ENCODE measurements at places on chromosomes 7 and 10. TPM values are rescaled to one million over a fixed set of nuclear protein-coding genes. Genes with fewer than 3 reads are reported as not detected.

- no peak for DNase-seq
Measured at GRCh38 chr10:56351909-56352630, 9.0 kb downstream of the ZWINT start.

DNA sequence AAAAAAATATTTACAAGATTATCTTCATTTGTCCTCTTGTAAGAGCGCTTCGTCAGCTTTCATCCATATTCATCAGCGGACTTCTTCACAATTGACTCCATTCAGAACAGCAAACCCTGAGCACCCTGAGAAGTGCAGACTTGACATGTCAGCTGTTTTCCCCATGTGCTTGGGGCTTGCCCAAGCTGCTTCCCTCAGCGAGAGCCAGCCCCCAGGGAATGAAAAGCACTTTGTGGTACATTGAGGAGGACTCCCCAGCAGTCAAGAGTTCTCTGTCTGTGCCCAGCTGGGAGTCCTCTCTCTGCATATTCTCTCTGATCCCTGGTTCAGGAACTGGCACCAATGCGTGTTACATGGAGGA lies 22.7 kb downstream of the HKDC1 start:
- no peak for DNase-seq

The IGFBP1 gene
- polyA plus RNA-seq, result 0.12 TPM

The NPTX2 gene
- 9.2 TPM for polyA plus RNA-seq

DNA sequence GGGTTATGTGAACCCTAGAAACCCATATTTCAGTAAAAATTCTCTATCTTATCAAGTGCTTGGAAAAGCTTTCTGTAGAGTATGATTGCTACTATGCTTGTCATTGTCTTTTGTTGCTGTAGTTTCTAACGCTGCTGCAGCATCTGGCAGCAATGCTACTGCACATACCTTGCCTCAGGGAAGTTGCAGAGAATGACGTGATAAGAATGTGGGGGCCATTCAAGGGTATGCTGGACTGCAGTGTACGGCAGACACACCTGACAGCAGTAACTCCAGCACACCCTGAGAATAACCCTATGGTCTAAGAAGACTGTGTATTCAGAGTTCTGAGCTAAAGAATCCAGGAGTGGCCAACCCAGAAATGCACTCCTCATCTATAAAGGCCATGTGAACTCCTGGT lies 20.5 kb downstream of the TRIM4 start:
- DNase-seq, result no peak

DNA sequence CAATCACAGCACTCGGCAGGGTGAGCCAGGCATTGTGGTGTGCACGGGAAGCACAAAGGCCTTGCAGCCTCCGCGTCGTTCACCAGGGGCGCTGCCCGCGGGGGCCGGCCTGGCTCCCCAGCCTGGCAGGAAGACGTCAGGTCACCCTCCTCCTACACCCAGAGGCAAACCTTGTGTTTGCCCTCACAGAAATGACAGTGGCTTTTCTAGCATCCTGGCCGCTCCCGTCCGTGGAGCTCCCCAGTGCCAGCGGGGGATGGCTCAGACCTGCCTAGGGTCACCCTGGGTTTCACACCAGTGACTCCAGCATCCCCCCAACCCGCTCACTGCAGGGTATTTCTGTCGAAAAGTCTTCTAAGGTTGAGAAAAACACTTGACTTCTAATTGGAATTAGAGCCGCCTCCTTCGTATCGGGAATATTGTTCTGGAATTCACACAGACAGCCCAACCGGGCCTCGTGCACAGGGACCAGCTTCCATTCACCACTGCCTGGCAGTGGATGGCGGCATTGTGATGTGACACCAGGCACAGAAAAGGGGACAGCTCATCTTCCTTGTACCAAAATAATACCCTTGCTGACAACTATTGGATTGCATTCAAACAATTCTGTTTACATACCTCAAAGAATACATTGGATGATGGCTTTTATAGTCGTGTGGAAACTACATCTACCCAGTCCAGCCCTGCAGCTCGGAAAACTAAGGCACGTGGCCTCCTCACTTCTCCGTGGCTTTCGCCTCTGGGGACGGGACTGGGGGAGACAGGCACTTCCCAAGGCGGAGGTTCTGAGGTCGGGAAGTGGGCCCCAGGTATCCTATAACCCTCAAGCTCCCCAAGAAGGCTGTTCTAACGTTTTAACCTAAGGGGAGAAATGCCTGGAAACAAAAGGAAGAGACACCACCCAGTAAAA lies 109.0 kb downstream of the EBF3 start:
- no peak for DNase-seq

GRCh38 chr10:14162629-14163344 lies 167.9 kb downstream of the FRMD4A start:
- DNase-seq, result no peak

The METTL27 gene
- polyA plus RNA-seq, result 7.6 TPM

- no peak for DNase-seq
Measured at GRCh38 chr7:120110169-120110568, 162.8 kb upstream of the KCND2 start.

DNA sequence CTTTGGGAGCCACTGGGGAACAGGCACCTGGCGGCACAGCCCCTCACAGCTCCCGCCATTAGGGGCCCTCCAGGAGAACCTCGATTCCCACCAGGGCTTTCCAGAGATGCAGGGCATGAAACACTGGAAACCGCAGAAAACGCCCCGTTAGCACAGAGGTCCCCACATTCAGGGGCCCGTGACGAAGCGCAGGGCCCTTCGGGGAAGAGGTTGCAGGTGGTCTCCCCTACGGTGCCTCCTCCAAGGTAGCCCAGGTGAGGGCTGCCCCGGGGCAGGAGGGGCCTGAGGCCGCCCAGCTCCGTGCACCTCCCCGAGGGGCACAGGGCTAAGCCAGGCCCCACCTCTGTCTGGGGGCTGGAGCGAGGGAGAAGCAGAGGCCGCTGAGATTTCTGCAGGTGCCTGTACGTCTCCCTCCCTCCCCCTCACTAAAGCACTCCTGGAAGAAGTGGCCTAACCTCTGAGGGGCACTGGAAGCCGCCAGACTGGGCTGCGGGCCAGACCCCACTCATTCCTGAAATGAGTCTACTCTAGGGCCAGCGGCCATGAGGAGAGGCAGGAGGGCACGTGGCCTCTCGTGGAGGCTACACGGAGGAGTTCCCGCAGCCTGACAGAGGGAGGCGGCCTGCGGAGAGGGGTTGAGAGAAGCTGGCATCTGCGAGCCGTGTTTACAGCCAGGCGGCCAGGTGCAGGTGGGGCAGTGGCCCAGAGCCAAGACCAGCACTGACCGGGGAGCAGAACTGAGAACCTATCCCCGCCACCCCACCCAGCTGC lies 6.9 kb downstream of the PDGFA start:
- DNase-seq, result no peak
